Activated CD8-positive, alpha-beta memory T cell treated with anti-CD3 and anti-CD28 coated beads for 24 hours (primary cell): ENCODE measurements at places on chromosomes 13 and 19.

DNA sequence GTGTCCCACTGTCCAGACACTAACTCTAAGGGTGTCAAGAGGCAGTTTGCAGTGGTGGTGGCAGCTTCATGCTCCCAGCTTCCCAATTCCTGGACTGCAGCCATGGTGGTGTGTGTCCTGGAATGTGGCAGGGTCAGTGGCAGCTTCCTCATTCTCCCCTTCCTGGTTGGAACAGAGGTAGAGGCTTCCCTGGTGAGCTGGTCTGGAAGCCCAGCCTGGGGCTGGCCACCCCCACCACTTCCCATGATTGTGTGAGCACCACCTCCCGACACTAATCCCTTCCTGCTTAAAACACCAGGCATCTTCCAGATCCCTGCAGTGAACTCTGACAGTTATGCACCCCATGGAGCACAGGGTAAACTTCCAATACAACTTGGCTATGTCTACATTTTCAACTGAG, 134.9 kb downstream of the RAP2A start:
- DNase-seq, result no peak

DNA sequence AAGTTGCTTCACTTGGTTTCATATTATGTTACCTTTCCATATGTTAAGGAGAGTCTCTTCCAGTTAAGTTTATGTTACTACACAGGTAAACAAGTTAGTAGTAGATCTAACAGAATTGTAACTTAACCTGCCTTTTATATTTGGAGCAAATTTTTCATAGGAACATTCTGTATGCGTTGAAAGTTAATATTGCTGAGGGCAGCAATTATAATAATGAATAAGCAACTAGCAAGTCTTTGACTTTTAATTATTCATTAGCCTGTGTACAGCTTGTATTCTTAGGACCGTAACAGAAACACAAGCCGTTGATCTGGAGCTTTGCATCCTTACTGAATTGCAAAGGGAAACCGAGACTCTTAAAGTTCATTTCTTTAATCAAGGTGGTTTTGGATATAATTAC, 11.6 kb downstream of the SUGT1 start:
- no peak for DNase-seq

DNA sequence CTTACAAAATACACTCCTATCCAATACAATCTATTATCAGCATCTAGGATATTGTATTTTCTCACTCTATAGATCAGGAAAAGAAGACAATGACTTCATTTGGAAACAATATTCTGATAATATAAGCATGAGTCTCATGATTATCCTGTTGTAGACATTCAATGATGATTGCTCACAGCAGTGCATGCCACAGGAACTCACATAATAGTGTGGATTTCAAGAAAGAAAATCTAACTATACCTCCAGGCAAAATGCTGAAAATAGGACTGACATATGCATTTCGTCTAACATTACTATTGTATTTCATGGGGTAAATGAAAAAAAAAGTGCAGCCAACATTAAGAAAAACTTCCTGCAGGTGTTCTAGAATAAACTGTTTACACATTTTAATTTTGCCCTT, 122.6 kb downstream of the POSTN start:
- no peak for DNase-seq

- peak; percentile 75 for DNase-seq
Observed at GRCh38 chr19:58181902-58182576, 822 bp upstream of the ZNF274 start.

GRCh38 chr19:19268453-19269385, 4.4 kb downstream of the TM6SF2 start:
- no peak for DNase-seq

GRCh38 chr19:49064768-49065611, at the start of gene NTF4:
NTF4 (minus strand) TSS chr19:49064818; CDS start chr19:49061997, 2,821 bp downstream.
- DNase-seq, result no peak

- DNase-seq, result peak; percentile 80
Observed at GRCh38 chr13:40777166-40777808, 6.3 kb upstream of the MRPS31 start.

DNA sequence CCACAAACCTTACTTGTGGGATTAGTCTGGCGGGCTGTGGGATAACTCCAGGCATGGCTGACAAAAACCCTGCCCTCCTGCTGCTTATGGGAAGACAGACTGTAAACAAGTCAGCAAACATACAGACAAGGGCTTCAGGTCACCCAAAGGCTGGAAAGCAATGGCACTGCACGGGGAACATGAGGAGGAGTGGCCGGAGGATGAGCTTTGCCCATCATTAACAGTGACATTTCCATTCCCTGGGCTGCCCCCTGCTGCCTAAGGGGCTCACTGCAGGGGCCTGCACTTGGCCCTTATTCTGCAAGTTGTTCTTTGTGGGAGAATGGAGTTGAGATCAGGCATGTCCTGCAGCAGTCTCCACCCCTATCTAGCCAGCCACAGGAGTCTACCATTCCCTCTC, 91.3 kb downstream of the UQCRFS1 start:
- no peak for DNase-seq

GRCh38 chr13:64867856-64868255, 2362.3 kb downstream of the PCDH9 start:
- no peak for DNase-seq

DNA sequence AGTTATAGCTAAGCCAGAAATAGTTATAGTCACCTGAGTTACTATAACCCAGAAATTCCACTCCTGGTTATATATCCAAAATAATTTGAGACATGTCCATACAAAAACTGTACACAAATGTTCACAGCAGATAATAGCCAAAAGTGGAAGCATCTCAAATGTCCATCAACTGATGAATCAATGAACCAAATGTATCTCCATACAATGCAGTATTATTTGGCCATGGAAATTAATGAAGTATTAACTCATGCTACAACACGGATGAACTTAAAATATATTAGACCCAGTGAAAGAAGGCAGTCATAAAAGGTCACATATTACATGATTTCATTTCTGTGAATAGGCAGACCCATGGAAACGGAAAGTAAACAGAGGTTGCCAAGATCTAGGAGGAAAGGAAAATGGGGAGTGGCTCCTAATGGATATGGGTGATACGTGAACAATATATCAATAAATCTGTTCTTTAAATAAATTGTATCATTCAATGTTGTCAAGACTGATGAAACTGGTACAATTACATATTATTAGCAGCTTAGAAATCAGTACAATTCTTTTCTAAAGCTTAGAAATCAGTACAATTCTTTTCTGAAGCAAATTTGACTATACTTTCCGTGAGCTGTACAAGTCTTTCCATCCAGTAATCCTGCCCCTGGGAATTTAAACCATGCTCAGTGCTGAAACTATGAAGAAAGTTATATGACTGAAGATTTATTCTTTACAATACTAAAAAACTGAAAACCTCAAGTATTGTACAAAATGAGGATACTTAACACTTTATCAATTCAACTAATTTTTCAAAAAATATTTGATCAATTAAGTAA, 47.0 kb upstream of the DIAPH3 start:
- DNase-seq, result no peak

- no peak for DNase-seq
Observed at GRCh38 chr19:55870736-55871135, 34.4 kb downstream of the NLRP4 start.

DNA sequence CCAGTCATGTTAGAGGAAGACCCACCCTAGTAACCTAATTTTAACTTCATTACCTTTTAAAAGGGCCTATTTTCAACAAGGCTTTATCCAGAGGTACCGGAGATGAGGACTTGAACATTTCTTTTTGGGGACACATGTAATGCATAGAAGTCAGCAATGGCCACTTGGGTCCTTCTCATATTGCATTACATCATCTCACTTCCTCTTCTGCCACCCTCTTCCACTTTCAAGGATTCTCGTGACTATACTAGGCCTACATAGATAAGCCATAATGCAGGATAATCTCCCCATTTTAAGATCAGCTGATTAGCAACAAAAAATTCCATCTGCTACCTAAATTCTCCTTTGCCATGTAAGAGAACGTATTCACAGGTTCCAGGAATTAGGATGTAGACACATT, 557.2 kb downstream of the KCTD12 start:
- no peak for DNase-seq

GRCh38 chr19:30861919-30862318, 487.3 kb downstream of the TSHZ3 start:
- DNase-seq, result peak; percentile 32

DNA sequence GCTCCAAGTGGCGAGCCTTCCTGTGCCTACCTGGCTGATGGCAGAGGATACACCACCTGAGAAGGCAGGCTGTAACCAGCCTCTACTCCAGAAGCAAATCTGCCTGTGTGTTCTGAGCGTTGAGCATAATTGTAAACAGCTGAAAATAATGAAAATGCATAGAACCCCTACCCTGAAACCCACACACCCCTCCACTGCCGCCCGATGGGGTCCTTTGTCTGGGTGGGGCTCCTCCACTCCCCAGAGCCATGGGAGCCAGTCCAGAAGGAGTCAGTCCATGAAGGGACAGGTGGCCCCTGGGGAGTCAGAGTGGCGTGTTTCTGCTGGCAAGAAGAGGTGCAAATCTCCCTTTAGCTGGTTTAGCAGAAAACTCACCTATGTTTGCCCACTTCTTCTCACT, 8.0 kb upstream of the SOX1 start:
- DNase-seq, result no peak

DNA sequence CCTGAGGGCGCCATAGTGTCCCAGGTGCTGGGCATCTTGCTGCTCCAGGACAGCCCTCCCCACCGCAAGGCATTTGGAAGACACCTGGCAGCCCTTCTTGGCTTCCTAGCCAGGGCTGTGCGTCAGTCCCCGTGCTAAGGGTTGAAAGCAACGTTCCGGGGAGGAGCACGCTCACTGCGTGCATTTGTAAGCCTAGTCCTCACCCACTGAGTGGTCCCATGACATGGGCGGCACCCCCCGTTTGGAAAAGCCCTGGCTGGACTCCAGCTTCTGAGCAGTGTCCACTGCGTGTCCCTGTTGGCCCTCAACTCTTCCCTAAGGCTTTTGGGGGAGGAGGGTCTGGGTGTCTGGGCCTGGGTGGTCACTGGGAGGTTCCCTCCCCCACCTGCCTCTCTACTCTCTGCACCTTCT, 76.3 kb upstream of the GPR183 start:
- peak; percentile 74 for DNase-seq

- DNase-seq, result no peak
Observed at GRCh38 chr19:13411899-13412298, 94.4 kb downstream of the CACNA1A start.

DNA sequence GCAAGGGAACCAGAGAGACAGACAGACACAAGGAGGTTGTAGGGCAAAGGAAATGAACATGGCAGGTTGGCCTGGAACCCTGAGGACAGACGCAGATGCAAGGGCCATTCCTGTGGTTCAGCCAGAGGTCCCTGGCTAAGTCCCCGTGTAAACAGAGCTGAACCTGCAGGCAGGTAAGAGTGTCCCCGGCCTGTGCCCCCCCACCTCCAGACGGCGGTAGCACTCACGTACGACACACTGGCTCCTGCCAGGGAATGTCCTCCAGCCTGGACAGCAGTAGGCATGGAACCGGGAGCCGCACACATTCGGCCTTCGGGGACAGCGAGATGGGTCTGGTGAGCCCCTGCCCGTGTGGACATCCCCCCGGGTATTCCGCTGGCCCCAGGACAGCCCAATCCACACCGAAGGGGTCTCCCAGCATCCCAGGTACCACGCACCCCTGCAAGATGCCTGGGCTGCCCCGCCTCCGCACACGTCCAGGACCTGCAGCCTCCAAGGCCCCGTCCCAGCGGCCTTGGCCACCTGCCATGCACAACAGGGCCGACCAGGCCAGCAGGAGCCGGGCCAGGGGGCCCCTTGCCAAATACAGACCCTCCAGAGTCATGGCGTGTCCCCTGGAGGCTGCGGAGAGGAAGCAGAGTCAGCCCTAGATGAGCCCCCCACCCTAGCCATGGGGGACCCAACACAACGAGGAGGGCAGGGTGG, 2.4 kb downstream of the FBN3 start:
- no peak for DNase-seq

DNA sequence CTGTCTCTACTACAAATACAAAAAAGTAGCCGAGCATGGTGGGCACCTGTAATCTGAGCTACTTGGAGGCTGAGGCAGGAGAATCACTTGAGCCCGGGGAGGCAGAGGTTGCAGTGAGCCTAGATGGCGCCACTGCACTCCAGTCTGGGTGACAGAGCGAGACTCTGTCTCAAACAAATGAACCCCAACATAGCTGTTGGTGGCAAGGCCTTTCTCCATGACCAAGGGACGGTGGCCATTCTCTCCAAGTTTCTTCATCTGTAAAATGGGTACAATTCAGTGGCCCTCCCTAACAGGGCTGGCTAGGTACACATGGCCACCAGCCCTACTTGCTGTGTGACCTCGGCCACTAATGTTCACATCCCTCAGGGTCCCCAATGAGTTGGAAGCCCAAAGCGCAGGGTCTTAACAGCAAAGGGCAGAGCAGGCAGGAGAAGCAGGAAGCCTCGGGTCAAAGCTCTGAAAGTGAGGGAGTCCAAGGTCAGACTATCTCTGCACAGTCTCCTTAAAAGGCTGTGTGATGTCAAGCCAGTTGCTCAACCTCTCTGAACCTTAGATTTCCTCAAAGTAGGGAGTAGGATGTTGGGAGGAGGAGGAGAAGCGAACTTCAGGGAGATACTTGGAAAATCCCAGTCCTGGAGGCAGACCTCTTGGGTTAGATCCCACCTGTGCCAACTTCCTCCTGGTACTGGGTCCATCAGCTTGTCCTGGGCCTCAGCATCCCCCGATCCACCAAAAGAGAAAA, 2.7 kb downstream of the JUND start:
- DNase-seq, result peak; percentile 70

DNA sequence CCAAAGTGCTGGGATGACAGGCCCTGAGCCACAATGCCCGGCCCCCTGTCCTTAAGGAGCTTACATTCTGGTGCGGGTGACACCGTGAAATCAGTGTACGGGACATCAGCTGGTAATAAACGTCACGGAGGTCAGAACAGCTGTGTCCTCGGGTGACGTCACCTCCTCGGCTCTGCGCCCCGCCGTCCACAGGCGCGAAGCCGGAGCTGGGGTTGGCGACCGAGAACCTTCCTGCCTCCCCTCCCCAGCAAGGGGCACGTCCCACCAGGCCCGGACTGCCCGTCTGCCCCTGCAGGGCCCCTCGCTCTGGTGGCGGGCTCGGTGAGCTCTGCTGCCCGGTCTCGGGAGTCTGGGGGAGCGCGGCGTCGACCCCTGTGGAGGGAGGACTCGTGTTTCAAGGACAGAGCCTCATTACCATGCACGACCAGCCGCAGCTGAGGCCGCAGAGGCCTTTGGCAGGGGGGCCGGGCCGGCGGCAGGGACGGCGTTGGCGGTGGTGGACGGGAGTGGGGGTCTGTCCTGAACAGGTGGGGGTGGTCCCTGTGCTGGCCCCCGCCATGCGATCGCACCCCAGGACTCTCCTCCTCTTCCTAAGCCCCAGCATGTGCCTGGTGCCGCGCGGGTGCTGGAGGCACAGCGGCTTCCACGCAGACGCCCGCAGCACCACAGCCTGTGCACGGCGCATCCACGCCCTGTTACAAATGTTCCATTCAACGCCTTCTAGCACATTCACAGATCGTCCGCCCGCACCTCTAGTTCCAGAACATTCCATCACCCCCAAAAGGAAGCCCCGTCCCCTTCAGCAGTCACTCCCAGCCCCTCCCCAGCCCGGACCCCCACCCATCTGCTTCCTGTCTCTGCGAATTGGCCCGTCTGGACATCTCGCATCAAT, 5.4 kb downstream of the LINGO3 start:
- no peak for DNase-seq

GRCh38 chr13:94028650-94029049, 450.8 kb downstream of the DCT start:
- DNase-seq, result no peak
